Foreskin melanocyte (primary cell): ENCODE measurements at places on chromosomes 16 and 17.
A peak's percentile ranks its signal among the peaks of the same experiment; 100 is the strongest.

DNA sequence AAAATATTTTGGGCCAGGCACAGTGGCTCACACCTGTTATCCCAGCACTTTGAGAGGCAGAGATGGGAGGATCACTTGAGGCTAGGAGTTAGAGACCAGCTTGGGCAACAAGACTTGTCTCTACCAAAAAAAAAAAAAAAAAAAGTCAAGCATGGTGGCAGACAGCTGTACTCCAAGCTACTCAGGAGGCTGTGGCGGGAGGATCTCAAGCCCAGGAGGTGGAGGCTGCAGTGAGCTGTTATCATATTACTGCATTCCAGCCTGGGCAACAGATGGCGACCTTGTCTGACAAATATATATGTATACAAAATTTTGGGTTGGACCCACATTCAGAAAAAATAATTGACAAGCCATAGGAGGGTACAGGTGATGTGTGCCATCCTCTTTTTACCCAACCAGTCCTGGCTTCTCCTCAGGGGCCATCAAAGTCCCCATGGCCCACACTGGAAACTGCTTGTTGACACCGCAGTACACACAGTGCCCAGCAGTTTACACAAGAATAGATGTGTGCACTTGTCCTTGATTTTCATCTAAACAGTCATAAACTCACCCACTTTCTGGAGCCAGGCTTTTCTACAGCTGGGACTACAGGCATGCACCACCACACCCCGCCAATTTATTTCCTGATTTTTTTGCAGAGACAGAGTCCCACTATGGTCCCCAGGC, 1.7 kb downstream of the CES2 start:
- no peak for DNase-seq

GRCh38 chr16:50297301-50298074, 31.1 kb downstream of the ADCY7 start:
- no peak for DNase-seq

DNA sequence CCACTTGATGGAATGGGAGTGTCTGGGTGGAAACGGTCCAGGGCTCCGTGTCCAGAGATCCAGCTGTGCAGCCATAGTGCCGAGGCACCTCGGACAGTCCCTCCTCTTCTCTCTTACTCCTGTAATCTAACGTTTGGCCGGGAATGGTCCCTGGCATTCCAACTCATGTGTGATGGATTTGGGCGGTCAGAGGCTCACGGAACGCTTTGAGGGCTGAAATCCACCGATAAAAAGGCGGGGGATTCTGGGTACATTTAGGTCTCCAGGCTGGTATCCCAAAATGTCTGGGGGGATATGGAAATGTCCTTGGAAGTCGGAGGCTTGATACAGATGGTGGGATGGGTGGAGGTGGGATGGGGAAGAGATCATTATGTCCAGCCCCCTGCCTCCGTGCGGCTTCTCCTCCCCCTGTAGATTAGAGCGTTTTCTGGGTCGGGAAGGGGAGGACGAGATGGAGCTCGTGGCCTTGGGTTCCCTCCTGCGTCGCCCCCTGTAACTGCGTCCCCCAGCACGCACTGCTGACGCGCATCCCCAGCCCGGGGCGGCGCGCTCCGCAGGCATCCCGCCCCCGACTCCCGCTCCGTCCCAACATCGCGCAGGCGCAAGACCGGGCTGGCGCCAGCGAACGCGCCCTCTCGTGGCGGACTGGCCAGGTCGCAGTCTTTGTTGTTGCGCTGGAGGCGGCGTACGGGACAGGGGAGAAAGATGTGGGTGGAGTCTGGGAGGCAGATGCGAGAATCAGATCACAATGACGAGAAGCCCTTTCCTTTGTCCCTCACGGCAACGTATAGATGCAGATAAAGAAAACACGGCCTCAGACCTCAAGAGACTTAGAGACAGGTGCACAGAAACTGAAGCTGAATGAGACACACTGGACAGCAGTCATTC, 4.5 kb upstream of the SGCA start:
- peak; percentile 84 for DNase-seq

GRCh38 chr17:56110463-56111135, 42.7 kb upstream of the ANKFN1 start:
- DNase-seq, result no peak

DNA sequence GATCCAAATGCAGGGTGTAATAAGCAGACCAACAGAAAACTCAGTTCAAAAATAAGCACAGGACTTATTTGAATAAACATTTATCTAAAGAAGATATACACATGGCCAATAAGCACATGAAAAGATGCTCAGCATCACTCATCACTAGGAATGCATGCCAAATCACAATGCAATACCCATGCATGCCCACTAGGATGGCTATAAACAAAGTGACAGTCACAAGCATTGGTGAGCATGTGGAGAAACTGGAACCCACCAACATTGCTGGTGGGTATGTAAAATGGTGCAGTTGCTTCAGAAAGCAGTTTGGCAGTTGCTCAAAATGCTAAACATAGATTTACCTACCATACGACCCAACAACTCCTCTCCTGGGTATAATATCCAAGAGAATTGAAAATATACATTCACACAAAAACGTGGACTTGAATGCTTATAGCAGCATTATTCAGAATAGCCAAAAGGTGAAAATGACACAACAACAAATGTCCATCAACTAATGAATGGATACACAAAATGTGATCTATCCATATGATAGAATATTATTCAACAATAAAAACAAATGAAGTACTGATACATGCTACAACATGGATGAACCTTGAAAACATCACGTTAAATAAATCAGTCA, 20.1 kb downstream of the UBE2O start:
- no peak for DNase-seq

DNA sequence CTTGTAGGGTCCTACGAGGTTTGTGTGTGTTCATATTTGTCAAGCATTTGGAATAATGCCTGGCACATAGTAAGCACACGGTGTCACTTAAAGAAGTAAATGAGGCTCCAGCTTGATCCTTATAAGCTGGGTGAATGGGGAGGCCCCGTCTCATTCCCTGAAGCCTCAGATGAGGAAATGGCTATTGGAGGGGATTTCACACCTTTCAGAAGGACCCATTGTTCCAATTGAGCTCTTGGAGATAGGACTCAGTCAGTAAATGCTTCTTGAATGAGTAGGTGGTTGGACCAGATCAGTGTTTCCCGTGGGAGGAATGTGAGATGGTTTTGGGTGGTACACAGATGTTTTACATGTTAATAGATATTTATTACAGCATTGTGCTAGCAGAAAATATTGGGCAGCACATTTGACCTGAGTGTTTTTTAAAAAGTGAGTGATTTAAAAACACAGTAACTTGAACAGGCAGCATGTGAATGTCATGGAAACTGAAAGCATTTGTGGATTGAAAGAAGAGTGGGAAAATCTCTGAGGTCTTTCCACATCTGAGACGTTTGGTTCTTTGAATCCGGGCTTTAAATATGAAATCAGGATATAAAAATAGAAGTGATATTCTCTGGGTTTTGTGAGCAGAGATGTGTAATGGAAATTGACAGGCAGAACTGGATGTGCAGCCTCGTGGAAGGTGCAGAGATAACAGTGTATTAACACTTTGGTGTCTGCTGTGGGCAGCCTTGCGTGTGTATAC, 36.4 kb upstream of the ARHGAP17 start:
- no peak for DNase-seq
